ENCODE measurements at places on chromosomes 12 and 14.

DNA sequence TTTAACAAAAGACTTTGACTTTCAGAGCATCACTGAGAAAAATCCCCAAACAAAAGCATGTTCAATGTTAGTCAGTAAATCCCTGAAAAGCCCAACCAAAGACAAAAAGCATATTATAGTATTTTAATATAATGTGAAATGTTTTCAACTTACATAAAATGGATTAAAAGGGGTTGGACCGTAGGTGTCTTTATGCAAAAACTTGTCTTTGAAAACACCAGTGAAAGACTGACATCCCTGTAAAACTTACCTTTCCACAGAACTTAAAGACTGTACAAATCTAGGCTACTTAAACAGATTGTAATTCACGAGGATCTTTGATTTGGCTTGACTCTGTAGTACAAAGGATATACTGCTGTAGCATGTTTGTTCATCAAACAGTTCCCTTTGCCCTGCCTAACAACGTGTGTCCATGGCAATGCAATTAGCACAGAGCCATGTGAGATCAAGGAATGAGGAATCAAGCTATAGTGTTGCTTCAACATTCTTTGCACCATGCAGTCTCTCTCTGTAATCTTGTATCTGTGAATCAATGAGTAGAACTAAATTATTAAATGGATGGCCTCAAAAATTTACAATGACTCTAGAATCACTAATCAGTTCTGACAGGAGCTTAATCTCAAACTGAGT lies 138.5 kb upstream of the SYT1 start:
- no peak for DNase-seq

GRCh38 chr14:104112113-104112505 lies 26.3 kb upstream of the KIF26A start:
- DNase-seq = no peak

- no peak for DNase-seq
These were observed 70.9 kb upstream of the PIWIL1 start for GRCh38 chr12:130266751-130267150.

- DNase-seq = no peak
These were observed 49.8 kb downstream of the NTS start for GRCh38 chr12:85923767-85924331.

GRCh38 chr14:73754911-73755360 lies 40.8 kb upstream of the PNMA1 start:
- DNase-seq = no peak

GRCh38 chr12:48977290-48978281 lies 536 bp upstream of the WNT1 start:
- peak; percentile 82 for DNase-seq

DNA sequence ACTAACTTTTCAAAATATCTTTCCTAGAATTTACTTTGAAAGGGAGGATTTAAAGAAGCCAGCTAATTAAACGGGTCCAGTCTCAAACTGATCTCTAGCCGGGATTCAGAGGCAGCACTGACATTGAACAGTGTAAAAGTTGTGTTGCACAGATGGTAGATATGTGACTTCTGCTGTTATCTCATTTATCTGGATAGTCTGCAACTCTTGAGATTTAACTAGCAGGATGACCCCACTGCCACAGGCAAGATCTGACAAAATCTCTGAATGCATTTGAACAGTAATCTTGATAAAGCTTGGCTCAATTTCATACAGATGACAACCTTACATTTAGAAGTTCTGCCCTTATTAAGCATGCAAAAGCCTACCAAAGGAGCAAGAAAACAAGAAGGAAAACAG lies 138.0 kb upstream of the CPNE8 start:
- no peak for DNase-seq

GRCh38 chr12:52525661-52526499 lies 5.7 kb upstream of the KRT5 start:
- no peak for DNase-seq

GRCh38 chr14:49924852-49925251 lies 32.0 kb downstream of the ARF6 start:
- DNase-seq = no peak

DNA sequence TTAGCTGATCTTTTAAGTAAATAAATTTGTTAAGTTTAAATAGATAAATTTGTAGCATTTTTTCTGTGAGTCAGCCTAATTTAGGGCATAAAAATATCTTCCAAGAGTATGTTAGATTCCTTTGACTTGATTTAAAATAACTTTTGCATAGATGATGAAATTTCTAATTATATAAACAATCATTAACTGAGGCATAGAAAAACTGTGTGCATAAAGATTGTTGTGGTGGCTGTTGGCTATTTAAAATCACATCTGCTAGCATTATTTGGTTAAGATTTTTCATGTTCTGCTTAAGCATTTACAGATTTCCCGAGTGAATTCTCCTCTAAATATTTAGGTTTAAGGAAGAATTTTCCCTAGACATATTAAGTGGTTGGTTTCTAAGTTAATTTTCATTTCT lies 223.2 kb downstream of the FSCB start:
- DNase-seq = no peak
